ENCODE measurements at places on chromosomes 2 and 18. TPM values are rescaled to one million over a fixed set of nuclear protein-coding genes. Genes with fewer than 3 reads are reported as not detected.

The APCDD1 gene
- 48.4 TPM for total RNA-seq

The DCC gene
- 0.74 TPM for total RNA-seq

The LGALSL gene
- 33.4 TPM for total RNA-seq

The DSG4 gene
- total RNA-seq = not detected

The DPYSL5 gene
- total RNA-seq = not detected

The ATP5F1A gene
- 607 TPM for total RNA-seq

DNA sequence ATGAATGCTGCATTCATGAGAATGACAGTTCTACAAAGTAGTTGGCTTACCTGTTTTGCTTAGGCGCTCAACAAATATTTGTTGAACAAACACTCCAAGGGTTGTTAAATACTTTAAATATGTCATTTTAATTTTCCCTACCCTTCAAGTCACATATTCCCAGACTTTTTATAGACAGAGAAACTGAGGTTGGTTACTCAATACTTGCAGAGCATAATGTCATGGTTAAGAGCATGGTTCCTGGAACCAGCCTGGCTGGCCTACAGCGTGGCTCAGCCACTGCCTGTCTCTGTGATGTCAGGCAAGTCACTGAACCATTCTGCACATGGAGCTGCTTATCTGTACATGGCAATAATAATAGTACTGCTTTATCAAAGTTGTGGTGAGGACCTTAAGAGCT lies 120.0 kb upstream of the STK17B start:
- no peak for DNase-seq

GRCh38 chr18:74288730-74289129 lies 3.0 kb downstream of the CYB5A start:
- DNase-seq = no peak

- DNase-seq = no peak
These were observed 14.1 kb upstream of the ZSWIM2 start for GRCh38 chr2:186862869-186863709.

DNA sequence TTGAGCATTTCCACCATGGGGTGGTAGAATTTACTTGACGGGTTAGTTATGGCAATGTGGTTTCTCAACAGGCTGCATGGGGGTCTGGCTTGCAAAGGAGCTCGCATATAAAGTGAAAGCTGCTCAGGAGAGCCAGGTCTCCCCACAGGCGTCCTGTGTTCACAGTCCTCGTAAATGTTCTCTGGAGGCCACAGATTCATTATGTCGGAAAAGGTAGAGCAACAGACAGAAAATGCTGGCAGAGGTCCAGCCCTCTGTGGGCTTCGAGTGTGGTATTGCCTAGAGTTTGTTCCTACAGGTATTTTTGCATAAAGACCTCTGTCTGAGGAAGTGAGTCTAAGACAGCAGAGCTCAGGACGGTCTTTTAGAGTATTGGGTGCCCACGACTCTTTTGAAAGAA lies 96.4 kb downstream of the CDCA7 start:
- DNase-seq = no peak

DNA sequence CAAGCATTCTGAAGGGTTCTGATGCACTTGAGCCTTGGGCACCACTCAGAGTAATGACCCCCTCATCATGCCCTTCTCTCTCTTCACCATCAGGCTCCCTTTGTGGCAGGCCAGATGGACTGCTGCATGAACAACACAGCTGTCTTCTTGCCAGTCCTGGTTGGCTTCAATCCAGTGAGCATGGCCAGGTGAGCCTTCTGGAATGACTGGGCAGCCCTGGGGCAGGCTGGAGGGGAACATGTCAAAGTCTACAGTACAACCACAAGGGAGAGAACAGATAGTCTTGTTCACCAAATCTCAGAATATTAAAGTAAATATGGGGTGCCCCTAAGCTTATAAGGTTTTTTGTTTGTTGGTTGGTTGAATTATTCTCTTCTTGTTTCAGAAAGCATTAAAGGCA lies 4.4 kb downstream of the GCKR start:
- DNase-seq = no peak

DNA sequence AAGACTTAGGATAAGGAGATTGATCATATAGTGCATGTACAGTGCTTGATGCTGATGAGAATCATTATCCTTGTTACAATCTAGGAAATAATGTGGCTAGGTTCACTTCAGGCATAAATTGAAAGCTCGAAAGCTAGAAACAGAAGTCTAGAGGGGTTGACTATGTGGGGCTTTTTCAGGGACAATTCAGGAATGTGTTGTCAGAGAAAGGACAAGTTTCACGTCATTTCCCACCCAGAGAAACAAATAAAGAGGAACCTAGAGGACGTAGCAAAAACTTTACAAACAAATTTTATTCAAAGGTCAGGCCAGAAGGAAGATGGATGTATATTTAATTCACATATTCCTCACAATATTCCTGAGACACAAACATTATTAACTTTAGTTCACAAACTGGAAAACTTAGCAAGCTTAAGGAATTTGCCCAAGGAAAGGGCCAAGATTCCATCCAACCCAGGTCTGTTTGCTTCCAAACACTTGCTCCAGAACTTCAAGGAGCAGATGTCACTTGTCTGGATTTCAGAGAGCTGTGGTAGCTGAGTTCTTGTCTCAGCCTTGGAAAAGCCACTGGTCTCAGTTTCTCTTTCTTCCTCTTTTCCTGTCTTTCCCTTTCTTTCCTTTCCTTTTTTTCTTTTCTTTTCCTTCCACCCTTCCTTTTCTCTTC lies 7.4 kb downstream of the CYRIA start:
- no peak for DNase-seq

DNA sequence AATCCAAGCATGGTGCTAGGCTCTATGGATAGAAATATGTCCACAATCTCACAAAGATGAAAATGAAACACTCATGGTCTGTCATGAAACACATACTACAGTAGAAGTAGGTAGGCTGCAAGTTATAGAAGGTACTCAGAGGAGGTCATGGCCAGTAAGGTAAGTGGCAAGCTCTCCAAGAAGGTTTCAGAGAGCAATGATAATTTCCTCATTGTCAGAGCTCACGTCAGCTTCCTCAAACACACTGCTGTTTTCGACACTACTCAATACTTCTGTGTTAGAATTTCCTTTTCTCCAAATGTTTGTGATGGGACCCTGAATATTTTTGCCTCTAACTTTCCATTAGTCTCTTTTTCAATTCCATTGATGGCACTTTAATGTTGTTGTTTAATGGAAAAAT lies 25.5 kb downstream of the CCDC141 start:
- DNase-seq = no peak
